Hematopoietic multipotent progenitor cell (in vitro differentiated cells): ENCODE measurements at places on chromosomes 7 and 10. TPM values are rescaled to one million over a fixed set of nuclear protein-coding genes. Genes with fewer than 3 reads are reported as not detected.

GRCh38 chr10:70934701-70935100 lies 46.3 kb upstream of the PCBD1 start:
- no peak for DNase-seq

DNA sequence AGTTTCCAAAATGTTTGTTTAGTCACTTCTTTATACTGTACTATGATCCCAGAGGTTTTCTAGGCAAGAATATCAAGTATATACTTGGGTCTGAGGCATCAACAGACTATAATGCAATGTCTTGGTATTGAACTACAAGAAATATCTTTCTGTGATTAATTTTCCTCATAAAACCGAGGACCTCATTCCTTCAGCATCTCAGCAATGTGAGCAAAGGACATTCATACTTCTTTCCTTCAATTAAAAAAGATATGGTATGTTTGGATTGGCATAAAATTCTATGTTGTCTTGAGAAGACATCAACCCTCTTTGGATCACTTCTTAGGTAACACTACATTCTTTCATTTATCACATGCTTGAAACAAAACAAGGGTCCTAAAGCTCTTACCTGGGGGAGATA lies 524.5 kb downstream of the PHTF2 start:
- DNase-seq = no peak

DNA sequence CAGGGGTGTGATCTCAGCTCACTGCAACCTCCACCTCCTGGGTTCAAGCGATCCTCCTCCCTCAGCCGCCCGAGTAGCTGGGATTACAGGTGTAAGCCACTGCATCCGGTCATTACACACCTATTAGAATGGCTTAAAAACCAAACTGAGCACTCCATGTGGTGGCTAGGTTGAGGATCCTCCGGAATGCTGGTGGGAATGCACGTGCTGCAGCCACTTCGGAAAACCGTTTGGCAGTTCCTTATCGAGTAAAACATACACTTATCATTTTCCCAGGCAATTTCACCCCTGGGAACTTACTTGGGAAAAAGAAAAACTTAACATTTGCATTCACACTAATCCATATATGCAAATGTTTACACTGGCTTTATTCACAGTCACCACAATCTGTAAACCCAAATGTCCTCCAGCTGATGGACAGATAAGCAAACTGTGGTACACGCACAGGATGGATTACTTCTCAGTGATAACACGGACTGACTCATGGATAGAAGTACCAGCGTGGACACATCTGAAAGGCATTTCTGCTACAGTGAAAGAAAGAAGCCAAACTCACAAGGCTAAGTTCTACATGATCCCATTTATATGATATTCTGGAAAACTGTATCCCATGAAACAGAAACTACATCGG lies 20.4 kb downstream of the RFC2 start:
- DNase-seq = no peak

- DNase-seq = no peak
Observed at GRCh38 chr7:98982686-98983085, 104.4 kb downstream of the TRRAP start.

The HYCC1 gene
- 4.0 TPM for total RNA-seq

The NRG3 gene
- total RNA-seq = not detected

GRCh38 chr7:83410989-83411591 lies 237.8 kb downstream of the SEMA3E start:
- peak; percentile 24 for DNase-seq

The HBP1 gene
- 75.7 TPM for total RNA-seq

The SNCG gene
- not detected for total RNA-seq

The NUTM2E gene
- total RNA-seq = under 0.01 TPM

DNA sequence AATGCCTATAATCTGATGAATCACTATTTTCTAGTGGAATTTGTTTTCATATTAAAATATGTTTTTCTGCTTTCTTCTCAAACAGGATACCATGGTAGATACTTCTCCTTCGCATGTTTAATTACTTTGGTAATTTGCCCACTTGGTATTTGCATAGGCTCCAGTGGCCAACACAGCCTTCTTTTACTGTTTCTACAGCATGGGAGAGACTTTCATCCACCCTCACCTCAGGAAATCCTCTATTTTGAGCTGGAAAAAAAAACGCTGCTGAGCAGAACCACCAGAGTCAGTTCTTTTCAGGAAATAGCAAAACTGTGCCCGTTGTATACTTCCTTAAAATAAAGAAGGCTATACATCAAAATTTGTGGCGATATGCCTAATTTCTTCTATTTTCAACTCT lies 213.3 kb downstream of the MDFIC start:
- DNase-seq = peak; percentile 38

DNA sequence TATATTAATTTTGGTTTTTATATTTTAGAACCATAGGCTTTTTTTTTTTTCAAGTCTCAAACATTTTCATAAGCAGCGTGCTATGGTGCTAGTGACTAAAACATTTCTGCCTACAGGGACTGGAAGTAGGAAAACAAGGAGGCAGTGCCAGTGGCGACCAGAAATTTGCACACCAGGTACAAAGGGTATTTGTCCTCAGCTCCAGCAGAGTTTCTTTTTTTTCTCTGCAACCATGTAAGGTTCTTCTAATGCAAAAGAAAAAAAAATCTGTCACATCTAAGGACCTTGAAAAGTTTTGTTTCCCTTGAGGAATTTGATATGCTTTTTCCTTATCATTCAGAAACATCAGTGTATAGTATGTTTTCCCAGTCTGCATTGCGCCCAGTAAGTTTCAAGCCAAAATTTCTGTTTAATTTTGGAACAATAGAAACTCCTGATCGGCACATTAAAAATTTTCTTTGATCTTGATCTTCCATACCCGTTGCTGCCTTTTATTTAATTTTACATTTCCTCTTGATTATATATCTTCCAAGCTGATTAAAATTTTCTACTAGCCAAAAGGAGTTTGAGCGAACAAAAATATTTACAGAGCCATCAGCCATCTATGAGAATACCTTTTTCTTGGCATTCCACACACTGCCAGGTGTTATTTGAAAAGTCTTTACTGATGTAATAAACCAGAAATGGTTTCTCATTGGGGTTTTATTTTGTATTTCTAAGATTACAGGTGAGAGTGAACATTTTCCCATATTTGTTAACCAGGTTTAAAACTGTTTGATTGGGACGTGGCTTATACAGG lies 956 bp upstream of the KLHDC10 start:
- no peak for DNase-seq

DNA sequence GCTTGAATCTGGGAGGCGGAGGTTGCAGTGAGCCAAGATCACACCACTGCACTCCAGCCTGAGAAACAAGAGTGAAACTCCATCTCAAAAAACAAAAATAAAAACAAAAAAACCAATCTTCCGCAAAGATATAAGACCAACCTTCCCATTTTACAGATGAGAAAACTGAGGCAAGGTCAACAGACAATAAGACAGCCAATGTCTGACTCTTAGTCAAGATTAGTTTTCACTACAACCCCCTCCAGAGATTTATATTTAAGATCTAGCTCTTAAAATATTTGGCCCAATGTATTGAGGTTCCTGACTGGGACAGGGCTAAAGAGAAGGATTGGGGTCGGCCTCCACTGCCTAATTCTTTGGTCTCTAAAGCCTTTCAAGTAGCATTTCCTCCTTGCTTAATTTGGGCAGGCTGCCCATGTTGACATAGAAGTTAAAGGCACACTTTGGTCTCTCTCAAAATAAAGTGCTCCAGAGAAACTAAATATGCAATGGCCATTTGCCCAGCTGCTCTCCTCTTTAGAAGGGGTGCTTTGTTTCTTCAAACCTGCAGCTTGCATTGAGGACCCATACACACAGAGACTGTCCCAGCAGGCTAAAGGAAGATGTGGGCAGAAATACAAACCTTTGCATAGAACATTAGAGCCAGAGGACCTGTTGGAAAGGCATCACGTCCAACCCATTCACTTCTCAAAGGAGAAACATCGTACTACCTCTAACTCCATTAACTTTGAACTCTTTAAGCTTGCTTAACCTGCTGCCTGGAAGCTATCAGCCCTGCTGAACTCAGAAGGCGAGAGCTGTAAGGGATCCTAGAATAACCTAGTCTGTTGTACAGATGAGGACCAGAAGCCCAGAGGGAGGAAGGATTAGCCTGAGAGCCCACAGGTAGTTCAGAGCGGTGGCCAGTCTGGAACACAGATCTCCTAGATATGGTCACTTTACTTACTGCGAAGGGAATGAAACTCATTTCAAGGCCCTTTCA lies 3.9 kb downstream of the TECTB start:
- DNase-seq = no peak

The SCIN gene
- total RNA-seq = under 0.01 TPM

The C10orf62 gene
- not detected for total RNA-seq

The AHR gene
- 76.7 TPM for total RNA-seq

GRCh38 chr7:116653646-116654045 lies 18.4 kb upstream of the MET start:
- no peak for DNase-seq

DNA sequence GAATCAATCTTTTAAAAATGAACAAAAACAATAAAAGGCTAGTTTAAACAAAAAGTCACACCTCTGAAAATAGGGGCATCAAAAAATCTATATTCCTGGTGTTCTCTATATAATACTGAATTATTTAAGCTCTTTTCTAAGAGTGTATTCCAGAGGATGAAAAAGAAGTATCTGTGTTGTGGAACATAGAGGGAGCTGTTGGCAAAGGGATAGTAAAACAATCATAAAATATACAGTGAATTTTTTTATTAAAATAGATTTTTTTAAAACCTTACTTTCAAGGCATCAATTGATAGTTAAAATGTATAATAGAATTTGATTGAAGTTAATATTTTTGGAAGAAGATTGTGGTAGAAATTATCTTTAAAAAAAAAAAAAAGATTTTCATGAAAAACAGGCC lies 1409.1 kb upstream of the CELF2 start:
- no peak for DNase-seq

DNA sequence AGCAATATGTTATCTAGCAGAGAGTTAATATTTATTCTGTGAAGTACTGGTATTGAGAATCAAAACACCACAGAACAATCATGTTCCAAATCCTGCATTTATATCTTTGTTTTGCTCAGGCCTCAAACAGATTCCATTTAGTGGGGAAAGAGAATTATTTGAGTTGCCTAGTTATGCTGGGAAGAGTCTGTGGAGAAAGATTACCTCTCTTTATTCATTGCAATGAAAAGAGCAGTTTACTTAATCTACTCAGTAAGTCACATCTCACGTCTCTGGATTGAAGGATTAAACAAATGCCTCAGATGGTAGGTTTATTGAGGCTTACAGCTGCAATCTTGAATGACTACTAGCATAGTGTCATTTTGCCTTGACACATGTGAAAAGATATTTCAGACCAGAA lies 76.4 kb downstream of the RUNDC3B start:
- DNase-seq = no peak

GRCh38 chr7:82109288-82109687 lies 334.3 kb downstream of the CACNA2D1 start:
- DNase-seq = no peak

The GJD4 gene
- total RNA-seq = not detected

DNA sequence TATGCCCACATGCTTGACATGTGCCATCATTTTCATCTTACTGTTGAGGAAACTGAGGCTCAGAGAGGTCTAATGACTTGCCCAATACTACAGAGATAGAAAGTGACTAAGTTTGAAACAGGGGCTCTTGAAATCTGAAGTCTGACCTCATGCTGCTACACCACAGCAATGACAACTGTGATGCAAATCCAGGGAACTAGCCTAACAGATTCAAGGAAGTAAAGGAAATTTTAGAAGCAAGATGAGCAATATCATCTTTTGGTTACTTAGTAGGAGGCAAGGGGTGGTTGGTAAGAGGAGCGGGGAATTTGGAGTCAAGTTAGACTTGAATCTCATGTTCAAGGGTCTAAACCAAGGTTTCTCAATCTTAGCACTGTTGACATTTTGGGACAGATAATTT lies 26.3 kb upstream of the OSBPL3 start:
- no peak for DNase-seq

GRCh38 chr7:36984041-36984521 lies 259.8 kb upstream of the AOAH start:
- DNase-seq = no peak

The PHTF2 gene
- total RNA-seq = 4.3 TPM

DNA sequence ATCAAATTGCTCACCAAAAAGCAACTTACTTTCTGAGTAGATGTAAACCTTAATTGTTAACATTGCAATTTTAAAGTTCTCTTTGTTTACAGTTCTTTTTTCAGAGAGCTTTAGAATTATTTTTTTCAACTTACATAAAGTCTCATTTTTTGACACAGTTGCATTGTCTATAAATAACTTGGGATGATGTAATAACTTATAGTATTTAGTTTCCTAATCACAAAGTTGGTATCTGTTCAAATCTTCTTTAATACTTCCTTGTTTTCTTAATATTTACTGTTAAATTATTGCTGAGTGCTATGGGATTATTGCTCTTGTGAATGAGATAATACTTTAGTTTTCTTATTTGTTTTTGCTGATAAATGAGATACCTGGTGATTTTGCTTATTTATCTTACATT lies 18.9 kb upstream of the SUV39H2 start:
- DNase-seq = no peak
